Stimulated activated CD4-positive, alpha-beta T cell treated with anti-CD3 and anti-CD28 coated beads, Interleukin-1b, Interleukin-23, amount 100 ng/mL, for 1 hour (primary cell): ENCODE measurements at places on chromosomes 4 and X.

DNA sequence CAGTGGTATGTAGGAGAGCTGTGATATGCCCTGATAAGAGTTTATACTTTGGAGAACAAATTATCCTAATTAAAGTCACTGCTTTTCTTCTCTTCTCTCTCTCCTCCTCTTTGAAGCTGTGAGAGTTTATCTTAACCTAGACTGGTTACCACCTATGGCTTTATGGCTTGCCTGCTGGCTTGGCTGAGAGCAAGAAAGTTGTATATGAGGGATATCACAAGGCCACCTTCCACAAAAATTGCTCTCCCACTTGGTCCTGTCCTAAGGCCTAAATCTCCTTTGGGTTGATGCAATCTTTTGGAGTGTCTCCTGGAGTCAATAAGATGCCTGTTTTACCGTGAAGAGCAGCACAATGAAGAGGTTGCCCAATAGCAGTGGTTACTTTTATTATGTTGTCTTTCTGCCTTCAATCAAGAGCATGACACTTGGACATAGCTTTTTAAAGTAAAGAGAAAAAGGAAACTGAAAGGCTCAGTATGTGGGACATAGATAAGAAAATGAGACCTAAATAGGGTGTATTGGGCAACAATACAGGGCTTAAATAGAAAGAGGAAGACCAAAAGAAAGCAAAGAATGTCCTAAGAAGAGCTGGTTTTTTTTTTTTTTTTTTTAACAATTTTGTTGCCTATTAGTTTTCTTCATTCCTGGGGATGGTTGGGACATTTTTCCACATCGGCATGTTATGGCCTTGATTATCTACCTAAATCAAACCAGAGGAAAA lies 9.2 kb downstream of the GUCY1A1 start:
- DNase-seq, result no peak

DNA sequence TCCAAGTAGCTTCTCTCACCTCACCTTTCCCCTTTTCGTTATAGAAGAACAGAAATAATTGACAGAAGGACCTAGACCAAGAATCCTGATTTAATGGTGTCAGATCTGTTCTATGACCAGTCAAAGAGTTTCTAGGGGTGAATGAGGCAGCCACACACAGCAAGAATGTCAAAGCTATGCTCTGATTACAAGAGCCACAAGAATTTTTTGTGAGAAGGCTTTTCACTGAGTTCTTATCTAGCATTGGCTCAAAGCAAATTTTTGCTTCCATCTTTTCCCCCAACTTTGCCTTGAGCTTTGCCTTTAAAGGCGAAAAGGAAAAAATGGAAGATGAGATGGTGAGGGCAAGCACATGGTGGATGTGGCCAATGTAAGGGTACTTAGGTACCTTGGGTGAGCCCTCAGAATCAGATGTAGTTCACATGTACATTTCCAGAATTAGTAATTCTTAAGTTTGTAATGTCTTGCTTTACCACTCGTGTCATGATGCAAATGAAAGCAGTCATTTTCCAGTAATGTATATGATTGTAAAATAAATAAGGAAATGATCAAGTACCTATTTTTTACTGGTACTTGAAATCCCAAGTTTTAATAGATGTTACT lies 23.5 kb downstream of the FMR1 start:
- DNase-seq, result no peak

DNA sequence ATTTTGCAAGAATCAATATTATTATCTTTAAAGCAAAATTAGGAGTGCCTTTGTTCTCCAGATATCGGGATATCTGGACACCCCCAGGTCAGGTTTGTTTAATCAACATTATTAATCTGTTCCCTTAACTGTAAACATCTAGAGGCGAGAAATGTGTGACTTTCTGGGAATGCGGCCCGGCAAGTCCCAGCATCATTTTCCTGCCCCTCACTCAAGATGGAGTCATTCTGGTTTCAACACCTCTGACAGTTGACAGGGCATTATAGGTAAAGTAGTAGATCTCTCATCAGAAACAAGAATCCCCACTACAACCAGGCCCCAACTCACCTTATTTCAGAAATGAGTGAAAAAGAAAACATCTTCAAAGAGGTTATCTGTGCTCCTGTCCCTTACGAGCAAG lies 331.6 kb upstream of the ZFP42 start:
- DNase-seq, result no peak

DNA sequence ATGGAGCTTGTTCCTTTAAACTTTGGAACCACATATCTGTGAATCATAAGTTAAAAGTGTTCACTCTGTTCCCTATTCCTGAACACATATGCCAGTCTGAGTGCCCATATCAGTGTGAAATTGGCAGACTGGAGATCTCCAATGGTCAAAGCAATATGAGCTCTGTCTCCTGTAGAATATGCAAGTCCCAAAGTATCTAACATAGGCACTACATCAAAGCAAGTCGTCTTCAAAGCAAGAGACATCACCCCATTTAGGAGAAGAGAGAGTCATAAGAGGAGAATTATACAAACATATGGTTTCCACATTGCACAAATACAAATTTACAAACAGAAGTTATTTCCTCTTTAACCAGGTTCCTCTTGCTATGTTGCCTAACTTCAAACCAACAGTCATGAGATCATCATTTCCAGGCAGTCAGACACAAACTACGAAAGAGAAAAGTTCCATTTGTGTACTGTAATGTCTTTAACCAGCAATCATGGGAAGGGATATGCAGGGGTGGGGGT lies 9.9 kb upstream of the GK start:
- no peak for DNase-seq

- no peak for DNase-seq
These were observed 37.2 kb downstream of the CXCL8 start for GRCh38 chr4:73777612-73778011.

GRCh38 chr4:156443488-156443887 lies 489.8 kb upstream of the CTSO start:
- DNase-seq, result no peak

DNA sequence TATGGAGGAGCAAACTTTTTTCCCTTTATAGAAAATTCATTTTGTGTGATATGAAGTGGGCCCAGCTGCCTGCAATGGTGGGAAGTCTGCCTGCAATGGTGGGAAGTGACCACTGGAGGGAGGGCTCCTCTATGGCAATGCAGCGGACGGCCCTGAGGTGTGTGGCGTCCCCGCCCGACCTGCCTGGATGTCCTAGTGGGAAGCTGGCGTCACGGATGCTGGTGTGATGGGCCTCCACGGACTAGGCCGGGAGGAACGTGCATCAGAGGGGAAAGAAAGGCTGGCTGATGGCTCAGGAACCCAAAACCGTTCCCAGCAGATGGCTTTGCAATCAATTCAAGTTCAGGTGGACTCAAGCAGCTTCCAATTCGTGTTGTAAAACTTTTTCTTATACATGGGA lies 177.9 kb downstream of the AFAP1 start:
- peak; percentile 35 for DNase-seq

- no peak for DNase-seq
These were observed 730.8 kb upstream of the NDST4 start for GRCh38 chr4:115844180-115844579.

DNA sequence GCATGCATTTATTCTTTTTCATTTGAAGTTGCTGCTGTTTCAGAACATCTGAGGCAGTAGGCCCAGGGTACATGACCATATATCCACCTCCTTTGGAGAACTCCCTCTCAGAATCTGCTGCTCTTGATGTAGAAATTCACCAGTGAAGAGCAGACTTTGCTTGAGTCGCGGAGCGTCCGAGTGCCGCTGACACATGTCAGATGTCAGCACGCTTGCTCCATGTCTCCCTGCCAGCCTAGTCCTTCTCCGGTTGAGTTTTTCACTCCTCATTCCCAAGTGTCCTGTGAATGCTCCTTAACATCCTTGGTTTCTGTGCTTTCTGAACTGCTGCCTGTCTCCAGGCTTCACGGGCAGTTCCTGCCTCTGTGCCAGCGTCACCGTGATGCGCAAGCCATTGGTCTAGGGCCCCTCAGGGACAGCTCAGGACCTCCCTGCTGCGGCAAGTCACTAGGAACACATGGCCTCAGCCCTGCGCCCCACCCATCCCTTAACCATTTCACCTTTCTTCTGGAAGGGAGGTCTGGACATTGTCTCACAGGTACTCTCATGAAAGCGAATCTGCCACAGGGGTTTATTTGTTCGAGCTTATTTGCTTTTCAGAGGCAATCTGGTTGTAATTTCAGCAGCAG lies 93.1 kb upstream of the RBPJ start:
- no peak for DNase-seq

- DNase-seq, result no peak
These were observed 34.7 kb downstream of the NHS start for GRCh38 chrX:17409566-17410290.

DNA sequence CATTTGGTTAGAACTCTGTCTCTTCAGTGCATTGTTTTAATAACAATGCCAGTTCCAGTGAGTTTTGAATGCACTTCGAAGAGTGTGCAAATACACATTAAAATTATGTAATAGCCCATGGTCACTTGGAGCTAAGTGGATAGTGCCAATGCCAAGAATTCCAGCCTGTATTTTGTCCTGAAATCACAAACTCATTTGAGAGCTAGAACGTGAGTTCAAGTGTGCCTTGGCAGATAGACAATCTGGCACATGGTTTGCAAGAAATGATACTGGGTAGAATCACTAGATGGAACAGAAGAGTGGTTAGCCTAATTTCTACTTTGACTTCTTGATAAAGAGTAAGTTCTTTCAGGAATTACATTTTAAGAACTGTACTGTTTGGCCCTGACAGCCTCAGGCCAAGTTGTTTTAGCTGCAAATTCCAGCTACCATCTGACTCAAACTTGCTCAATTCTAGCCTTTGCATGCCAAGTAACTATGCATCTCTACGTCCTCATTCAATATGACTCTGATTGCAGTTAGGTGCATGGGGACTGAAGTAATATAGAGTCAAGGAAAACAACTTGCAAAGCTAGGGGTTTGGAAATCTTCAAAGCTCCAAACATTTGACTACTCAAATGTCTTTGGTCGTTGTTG lies 131.9 kb upstream of the SMIM31 start:
- no peak for DNase-seq

DNA sequence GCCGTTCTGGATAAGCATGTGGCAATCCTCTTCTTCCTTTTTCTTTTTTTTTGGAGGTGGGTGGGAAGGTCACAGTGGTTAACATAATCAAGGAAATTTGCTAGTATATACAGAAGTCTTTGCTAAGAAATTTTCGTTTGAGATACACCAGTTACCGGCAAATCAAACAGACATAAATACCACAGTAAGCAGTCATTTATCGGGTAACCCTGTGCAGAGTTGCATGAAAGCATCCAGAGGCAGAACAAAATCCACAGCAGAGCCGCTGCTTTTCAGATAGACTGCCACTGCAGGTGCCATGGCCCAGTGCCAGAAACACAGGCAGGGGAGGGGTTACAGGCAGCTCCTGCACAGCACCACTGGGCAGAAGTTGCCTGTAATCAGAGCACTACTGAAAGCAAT lies 179.1 kb upstream of the MAB21L2 start:
- no peak for DNase-seq

- DNase-seq, result no peak
These were observed 99.3 kb downstream of the AMMECR1 start for GRCh38 chrX:110218591-110218990.

DNA sequence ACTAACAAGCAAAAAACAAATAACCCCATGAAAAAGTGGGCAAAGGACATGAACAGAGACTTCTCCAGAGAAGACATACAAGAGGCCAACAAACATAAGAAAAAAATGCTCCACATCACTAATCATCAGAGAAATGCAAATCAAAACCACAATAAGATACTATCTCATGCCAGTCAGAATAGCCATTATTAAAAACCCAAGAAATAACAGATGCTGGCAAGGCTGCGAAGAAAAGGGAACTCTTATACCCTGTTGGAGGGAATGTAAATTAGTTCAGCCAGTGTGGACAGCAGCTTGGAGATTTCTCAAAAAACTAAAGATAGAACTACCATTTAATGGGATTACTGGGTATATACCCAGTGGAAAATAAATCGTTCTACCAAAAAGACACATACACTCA lies 79.6 kb downstream of the MAPK10 start:
- no peak for DNase-seq

DNA sequence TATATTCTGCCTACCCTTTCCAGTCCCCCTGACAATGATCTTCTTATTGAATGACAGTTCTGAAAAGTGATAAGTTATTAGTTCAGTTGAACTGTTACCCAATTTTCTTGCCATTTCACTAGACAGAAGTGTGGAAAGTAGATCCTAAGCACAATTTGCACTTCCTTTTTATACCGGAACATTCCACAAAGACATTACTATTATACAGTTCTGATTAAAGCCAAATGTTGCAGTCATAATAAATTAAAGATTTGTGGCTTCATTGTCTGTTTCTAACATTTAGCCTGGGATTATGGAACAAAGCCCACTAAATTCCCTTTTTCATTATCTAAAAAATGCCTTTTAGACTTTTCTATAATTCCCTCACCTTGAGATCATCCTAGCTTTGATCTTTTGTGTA lies 13.8 kb downstream of the SH3BGRL start:
- no peak for DNase-seq

DNA sequence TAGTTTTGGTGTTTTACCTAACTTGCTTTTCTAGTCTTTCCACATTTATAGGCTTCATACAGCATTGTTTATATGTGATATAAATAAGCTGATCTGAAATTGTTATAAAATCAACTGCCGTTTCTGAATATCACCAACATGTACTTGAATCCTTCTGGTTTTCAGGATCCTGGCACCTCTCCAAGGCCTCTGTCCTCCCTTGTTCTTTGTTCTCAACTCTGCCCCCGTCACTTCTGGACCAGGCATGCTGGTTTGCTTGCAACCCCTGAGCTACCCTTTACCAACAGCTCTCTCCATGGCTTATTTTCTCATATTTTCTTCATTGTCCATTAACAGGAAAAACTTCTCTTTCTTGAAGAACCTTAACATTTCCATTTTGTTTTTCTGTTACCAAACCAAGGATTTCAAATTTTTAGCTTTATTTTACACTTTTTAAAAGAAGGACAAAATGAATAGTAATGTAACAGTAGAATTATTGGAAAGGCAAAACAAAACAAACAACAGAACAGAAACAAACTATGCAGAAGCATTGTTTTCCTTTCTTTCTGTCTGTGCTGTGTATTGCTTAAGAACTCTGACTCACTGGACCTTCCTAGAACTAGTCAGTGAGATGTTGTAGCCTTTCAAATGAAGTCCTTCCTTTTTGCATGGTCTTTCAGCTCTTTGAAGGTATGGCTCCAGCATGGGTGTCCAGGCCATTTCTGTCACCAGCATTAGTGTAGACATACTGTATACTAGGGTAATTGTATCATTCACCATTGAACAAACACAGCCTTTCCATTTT lies 44.8 kb downstream of the BANK1 start:
- no peak for DNase-seq

DNA sequence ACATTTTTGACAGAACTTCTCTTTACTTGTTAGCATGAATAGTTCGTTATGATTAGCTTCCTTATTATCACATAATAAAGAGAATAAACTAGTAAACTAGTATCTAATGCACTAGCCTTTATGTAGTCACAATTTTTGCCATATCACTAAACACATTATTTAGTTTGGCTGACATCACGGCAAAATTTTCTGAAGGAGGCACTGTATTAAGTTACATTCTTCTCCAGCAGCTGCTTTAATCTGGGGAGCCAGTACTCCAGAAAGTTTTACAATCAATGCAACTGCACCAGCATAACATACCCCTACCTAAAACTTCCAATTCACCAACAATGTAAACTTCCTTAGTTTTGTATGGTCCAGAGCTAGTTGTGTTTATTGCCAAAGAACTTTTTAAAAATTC lies 87.8 kb downstream of the FIP1L1 start:
- DNase-seq, result no peak

- no peak for DNase-seq
These were observed 133.6 kb upstream of the S100G start for GRCh38 chrX:16516232-16516876.
